Activated naive CD4-positive, alpha-beta T cell treated with anti-CD3 and anti-CD28 coated beads, Interleukin-2, amount 10 ng/mL, durations not matched to agents 5 hours and 36 hours (primary cell): ENCODE measurements at places on chromosomes 1 and 21. TPM values are rescaled to one million over a fixed set of nuclear protein-coding genes. Genes with fewer than 3 reads are reported as not detected.

The F13B gene
- not detected for total RNA-seq

The LINGO4 gene
- 0.10 TPM for total RNA-seq

The RBP7 gene
- not detected for total RNA-seq

The SPRR2A gene
- total RNA-seq = not detected

The CAMK2N1 gene
- 0.83 TPM for total RNA-seq

The AADACL4 gene
- not detected for total RNA-seq

The MMEL1 gene
- 5.5 TPM for total RNA-seq

The SLC44A5 gene
- 2.2 TPM for total RNA-seq

The FMN2 gene
- not detected for total RNA-seq

The ATP1A2 gene
- not detected for total RNA-seq

The AKR7A3 gene
- total RNA-seq = 0.53 TPM

The ATAD3C gene
- 2.3 TPM for total RNA-seq

The FCRLB gene
- total RNA-seq = 0.53 TPM

The CCDC185 gene
- total RNA-seq = not detected

The FAM43B gene
- not detected for total RNA-seq

The FUCA1 gene
- total RNA-seq = 6.8 TPM

The LCE3E gene
- not detected for total RNA-seq

The LCE1A gene
- total RNA-seq = not detected

The C1orf56 gene
- total RNA-seq = 1.2 TPM

The SYT2 gene
- total RNA-seq = not detected

The CBR3 gene
- total RNA-seq = 25.7 TPM

The SPATA1 gene
- 2.7 TPM for total RNA-seq

The CRNN gene
- not detected for total RNA-seq

The NUF2 gene
- total RNA-seq = 40.1 TPM

The DNAJC28 gene
- 0.58 TPM for total RNA-seq

The BARHL2 gene
- not detected for total RNA-seq

The FTCD gene
- 0.23 TPM for total RNA-seq

The C1orf210 gene
- not detected for total RNA-seq

The SPRR2F gene
- total RNA-seq = not detected

The TNFRSF1B gene
- 229 TPM for total RNA-seq

The ZNF593OS gene
- not detected for total RNA-seq

The LCE1B gene
- not detected for total RNA-seq

The IVL gene
- total RNA-seq = not detected

The KRTAP7-1 gene
- total RNA-seq = not detected
